RKO (cell line): ENCODE measurements at places on chromosomes 4 and X.

- peak; percentile 54 for DNase-seq
Observed at GRCh38 chr4:143399113-143399949, 62.7 kb downstream of the GAB1 start.

DNA sequence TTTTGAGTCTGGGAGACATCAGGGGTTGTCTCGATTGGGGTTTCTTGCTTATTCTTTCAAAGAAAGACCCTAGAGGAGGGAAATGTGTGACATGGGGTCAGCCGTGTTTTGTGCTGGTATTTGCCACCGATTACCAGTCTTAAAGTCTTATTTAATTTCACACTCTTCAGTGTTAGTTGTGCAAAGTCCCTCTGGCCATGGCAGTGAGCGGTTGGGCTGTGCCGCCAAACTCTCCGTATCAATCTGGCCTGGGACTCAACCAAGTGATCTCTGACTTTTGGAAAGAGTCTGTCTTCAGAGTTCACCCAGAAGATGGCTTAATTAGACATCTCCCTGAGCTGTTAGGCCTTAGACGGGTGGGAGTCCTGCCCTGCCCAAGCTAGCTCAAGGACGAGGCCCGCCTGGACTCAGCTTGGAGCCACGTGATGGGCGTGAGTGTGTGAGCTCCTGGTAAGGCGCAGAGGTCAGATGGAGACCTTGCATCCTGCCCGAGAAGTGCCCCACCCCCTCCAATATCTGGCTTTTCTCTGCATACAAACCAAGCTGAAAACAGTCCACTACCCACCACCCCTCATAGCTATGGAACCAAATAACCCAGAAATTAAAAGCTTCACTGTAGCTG lies 3.8 kb upstream of the PITX2 start:
- no peak for DNase-seq

DNA sequence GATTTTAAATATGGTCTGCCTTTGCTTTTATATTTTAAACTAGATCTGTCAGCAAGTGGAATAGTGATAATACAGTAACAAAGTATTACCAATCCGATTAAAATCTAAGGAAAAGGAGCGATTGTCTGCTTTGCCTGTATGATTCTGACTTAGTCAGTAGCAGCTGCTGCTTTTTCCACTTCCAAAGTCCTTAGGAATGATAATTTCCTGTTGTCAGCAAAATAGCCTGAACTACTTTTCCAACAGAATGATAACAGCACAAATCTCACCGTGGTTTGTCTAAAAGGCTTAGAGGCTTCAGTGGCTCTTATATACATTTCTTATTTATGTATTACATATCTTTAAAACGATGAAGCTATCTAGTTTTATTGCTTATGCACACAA lies 290.0 kb downstream of the ANK2 start:
- no peak for DNase-seq

DNA sequence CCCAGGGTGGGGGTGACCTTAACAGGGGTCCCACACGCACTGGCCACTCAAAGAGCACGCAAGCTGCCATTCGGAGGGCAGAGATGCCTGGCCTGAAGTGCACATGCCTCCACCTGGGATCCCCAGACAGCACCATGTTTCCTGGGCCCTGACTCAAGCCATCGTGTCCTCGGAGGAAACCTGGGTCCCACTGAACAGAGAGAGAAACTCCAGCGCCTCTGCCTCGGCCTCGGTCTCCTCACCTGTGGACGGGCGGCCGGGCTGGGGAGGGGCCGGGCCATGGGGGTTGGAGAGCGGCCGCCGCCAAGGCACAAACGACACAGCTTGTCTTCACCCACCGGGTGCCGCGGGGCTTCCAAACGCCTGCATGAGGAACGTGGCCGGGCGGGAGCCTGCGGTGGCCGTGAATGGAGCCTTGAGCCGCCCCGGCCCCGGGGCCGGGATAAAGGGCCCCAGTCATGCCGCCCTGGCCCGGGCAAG lies 30.0 kb upstream of the FGFR3 start:
- DNase-seq: no peak

GRCh38 chr4:8370106-8370787 lies 70.3 kb downstream of the ACOX3 start:
- no peak for DNase-seq

DNA sequence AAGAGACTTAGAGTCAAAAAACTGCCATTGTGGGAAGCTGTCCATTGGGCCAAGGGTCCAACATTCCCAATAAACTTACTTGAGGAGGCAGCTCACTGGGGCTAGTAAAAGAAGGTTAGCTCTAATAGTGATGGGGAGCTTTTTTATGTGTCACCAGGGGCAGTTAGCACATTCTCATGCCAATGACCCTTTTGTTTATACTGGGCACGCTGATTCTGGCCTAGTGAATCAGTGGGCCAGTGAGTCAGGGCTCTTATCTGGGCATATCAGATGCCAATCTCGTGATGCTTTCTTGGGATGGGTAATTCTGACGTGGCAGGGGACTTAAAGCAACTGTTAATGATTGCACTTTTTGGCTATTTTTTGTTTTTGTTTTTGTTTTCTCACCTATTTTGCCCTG lies 27.8 kb downstream of the TCEAL1 start:
- DNase-seq: peak; percentile 82

DNA sequence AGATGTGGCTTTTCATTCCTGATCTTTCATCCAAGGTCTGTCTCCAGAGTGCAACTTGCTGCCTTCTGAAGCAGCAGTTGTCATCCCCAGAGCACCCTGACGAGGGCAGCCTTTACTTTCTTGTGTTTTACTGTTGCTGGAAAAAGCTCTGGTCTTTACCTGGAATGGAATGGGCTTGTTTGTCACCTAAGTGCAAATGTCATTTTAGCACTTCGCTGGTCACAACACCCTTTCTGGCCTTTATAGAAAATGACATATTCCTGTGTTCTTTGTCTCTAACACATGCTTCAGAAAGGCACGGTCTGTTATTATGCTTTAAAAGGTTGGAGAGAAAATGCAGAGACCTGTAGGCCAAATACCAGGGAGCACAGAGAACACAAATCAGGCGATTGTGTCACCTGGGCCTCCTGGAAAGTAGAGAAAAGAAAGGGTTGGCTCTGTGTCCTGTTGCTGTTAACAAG lies 332.7 kb upstream of the IGFBP7 start:
- peak; percentile 49 for DNase-seq

DNA sequence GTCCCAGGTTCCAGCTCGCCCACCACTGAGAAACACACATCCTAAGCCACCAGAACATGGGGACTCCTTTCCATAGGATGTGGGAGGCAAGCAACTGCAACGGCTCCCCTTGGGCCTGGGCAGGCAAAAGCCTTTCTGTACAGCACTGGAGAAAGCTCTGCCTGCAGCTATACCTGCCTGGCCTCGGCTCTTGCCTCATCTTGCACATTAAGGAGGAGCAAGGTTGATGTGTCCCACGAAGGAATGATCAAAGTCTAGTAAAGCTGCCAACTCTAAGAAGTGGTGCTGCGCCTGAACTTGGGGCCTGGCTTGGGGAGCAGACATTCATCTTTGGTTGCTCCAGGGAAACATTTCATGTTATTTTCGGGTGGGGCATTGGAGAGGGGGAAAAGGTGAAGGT lies 19.6 kb downstream of the CCNG2 start:
- DNase-seq: no peak

DNA sequence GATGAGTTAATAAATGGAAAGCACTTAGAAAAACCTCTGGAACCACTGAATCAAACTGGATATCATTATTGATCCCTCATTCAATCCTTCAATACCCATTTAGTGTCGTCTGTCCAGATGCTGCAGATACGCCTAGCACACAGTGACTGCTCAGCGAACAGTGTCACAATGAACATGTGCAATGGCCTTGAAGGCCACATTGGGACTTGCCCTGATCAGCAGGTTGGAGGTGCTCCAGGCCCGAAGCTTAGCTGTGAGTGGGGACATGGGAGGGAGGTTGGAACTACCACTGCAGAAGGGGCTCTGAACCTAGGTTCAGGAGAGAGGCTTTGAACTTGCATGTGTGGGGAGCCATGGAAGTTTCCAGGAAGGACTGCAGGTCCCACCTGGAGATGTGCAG lies 17.2 kb downstream of the GPKOW start:
- no peak for DNase-seq

DNA sequence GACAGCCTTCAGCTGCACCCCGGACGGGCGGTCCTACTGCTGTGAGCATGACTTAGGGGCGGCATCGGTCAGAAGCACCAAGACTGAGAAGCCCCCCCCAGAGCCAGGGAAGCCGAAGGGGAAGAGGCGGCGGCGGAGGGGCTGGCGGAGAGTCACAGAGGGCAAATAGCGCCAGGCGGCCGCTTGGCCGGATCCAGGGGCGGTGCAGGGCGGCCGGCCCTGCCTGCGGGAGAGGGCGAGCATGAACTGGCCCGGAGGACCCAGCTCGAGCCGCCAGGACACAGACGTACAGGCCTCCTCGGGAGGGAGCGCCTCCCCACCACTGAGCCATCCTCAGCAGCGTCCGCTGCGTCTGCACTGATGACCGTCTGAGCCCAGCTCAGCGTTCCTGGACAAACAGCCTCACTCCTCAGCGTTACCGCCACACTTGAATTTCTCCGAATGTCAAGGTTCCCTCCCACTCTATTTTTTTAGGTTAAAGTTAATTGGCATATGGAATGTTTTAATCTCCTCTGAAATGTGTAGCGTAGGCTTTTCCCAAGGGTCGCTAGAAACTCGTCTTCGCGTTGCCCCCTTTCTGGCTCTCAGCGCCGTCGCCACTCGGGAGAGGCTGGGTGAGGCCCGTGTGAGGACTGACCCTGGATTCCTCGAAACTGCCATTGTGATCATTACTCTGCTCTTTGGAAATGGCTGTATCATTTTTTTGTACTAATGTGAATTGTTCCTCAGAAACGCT lies 29.9 kb downstream of the NELFA start:
- DNase-seq: no peak

DNA sequence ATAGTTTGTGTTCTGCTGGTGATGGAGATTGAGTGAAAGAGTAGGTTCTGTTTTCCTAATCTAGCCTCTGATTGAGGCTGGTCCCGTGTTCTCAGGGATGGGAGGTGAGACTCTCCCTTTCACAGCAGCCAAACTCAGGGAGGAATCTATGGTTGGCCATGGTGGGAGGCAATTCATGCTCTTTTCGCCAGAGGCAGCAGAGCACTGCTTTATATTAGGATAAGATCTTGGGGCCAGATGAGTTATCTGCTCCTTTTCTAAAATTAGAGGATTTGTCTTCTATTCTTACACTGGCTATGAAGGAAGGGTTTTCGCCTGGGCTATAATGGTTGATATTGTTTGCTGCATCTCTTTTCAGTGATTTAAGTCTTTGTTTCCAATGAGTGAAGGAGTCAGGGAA lies 63.9 kb upstream of the NLGN4X start:
- peak; percentile 11 for DNase-seq

DNA sequence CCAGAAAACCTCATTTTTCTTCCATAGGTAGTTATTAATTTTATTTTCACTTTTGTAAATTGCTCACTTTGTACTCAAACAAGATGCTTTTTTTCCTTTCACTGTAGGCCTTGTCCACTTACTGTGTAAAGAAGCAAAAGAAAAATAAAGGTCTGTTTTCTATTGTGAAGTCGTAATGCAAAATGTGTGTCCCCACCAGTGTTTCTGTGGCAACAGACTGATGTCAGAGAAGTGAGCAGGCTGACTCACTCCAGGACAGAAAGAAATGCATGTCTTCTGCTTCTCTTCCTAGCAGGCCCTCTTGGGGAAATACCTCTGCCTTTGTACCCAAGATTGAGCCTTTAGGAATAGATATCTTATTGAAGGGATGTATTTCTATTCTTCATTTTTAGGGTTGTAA lies 30.3 kb downstream of the INPP4B start:
- peak; percentile 2 for DNase-seq

GRCh38 chr4:96227515-96227914 lies 387.6 kb downstream of the PDHA2 start:
- DNase-seq: no peak
